GM13977 (cell line): ENCODE measurements at places on chromosomes 13 and 19.

DNA sequence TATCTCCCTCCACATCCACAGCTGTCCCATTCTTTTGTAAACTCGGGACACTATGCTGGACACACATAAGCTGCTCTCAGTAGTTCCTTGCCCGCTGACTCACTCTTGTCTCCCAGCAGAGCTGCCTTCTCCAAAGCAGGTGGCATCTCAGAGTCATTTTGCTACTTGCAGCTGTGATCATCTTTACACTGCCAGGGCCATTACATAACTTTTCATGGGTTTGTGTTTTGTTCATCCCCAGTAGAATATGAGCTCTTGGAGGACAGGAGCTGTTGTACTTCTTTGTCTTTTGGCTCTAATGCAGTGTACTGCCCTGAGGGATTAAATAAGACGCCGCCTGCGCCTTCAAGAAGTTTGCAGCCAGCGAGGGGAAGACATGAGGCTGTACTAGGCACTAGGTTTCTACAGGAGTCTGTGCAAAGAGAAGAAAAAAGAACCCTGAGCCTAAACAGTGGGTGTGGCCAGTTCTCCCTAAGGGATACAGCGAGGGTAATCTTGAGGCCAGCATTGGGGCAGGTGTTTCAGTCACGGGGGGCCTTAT, 40.8 kb upstream of the GPR183 start:
- DNase-seq: no peak

DNA sequence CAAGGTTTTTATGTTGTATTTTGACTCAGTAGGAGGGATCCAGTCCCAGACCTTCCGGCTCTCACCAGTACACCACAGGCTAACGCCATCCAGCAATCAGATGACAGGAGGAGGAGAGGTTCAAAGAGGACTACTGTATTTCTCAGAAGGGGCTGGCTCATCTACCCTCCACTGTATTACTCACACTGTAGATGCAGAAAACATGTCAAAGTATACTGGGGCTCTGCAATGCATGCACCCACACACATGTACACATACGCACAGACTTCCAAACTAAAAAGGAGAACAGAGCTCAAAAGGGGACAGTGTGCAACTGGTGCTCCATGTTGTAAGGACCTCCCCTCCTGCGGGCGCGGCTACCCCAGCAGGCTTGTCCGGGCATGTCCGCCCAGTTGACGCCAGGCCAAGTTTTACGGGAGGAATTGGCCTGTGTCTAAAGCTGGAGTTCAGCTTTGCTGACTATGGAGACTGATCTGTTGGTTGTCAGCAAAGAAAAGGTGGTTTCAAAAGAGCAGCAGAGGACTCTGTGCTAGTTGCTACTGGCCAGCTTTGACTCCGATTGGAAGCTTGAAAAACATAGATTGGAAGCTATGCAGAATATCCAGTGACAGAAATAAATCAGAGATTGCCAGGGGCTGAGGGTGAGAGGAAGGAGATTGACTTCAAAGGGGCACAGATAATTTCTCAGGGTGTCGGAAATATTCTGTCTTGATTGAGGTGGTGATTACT, 314.2 kb downstream of the DLEU7 start:
- DNase-seq: no peak

GRCh38 chr19:10388957-10389356, 8.6 kb upstream of the TYK2 start:
- DNase-seq: peak; percentile 61

GRCh38 chr19:28292822-28293500, 920.0 kb downstream of the UQCRFS1 start:
- DNase-seq: no peak

GRCh38 chr13:112956571-112957294, 12.3 kb upstream of the MCF2L start:
- DNase-seq: no peak

GRCh38 chr13:78638216-78638615, 20.7 kb downstream of the OBI1 start:
- peak; percentile 50 for DNase-seq

- no peak for DNase-seq
Observed at GRCh38 chr13:98503175-98504028, 73.5 kb downstream of the STK24 start.

DNA sequence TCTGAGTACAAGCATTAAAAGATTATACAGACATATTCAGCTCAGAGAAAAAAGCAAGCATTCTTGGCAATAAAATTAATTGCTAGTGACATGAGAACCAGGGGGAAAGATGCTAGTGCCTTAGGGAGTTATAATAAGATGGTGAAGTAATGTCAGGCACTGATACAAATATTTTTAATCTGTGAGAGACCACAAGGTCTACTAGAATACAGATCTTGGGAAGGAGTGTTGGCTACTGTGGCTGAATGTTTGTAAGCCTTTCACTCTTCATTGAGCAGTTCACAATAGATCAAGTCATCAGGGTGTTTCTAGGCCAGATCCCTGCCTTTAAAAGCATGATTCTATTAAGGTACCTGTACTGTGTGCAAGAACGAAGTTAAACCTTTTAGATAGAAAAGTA, 16.4 kb downstream of the FREM2 start:
- DNase-seq: no peak

DNA sequence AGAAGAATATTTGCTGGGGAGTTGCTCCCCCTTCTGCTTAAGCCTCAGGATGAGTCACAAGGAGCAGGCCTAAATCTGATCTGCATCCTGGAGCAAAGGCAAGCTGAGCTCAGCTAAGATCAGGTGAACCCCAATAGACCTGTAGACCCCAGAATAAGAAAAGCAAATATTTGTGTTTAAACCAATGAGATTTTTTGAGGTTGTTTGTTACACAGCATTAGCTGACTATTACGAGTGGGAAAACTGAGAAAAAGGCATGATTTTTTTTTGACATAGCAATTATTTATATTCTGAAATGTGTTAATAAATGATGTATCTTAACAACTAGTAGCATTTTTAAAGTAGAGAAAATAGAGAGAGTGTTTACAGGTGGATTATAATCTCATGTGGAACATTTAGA, 45.1 kb downstream of the ADGRE3 start:
- DNase-seq: no peak

DNA sequence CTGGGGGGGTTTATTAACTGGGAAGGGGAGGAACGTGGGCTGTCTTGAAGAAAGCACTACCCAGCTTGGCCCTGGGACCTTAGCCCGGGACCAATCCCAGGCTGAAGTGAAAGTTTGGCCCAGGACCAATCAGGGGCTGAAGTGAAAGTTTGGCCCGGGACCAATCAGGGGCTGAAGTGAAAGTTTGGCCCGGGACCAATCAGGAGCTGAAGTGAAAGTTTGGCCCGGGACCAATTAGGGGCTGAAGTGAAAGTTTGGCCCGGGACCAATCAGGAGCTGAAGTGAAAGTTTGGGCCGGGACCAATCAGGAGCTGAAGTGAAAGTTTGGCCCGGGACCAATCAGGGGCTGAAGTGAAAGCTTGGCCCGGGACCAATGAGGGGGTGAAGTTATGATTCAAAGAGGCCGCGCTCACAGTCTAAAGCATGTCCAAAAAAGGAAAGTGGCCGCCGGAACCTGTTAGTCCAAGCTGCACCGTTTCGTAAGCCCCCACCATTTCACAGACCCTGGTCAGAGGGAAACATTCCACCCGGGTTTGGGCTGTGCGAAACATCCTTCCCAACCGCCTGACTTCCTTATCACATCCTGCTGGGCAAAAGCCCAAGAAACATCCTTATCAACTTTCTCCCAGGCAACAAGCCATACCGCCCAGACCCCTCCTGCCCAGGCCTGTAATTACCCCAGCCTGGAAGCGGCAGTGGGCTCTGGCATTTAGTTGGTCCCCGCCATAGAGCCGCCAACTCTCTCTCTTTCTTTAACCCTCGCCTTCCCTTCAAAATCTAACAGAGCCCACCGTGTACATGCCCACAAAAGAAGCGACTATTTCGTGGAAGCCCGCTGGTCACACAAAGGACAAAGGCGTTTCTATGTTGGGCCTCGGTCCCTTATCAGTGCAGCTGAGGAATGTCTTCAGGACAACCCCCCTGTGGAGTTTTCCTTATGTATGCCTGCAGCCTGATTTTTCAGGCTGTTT, 1.1 kb downstream of the ZNF850 start:
- peak; percentile 69 for DNase-seq

DNA sequence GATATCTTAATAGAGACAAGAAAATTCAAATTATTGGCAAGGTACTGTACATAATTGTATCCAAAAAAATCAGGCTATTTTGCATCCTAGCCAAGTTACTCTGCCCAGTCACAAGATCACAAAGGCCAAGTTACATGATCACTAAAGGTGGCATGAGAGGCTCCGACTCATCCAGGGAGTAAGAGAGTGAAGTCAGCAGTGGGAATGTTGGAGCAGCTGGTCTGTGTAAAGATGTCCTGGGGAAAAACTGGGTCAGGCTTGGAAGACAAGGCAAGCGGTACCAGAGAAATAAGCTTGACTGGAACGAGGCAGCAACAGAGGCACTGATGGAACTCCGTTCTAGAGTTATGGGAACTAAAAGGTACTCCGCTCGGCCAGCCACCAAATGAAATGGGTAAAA, 50.2 kb upstream of the PSG2 start:
- no peak for DNase-seq

GRCh38 chr19:281992-282391, 9.2 kb downstream of the PLPP2 start:
- no peak for DNase-seq

GRCh38 chr13:98782654-98783053, 30.2 kb upstream of the SLC15A1 start:
- DNase-seq: no peak

GRCh38 chr13:30364876-30365275, 57.4 kb upstream of the UBE2L5 start:
- DNase-seq: no peak

DNA sequence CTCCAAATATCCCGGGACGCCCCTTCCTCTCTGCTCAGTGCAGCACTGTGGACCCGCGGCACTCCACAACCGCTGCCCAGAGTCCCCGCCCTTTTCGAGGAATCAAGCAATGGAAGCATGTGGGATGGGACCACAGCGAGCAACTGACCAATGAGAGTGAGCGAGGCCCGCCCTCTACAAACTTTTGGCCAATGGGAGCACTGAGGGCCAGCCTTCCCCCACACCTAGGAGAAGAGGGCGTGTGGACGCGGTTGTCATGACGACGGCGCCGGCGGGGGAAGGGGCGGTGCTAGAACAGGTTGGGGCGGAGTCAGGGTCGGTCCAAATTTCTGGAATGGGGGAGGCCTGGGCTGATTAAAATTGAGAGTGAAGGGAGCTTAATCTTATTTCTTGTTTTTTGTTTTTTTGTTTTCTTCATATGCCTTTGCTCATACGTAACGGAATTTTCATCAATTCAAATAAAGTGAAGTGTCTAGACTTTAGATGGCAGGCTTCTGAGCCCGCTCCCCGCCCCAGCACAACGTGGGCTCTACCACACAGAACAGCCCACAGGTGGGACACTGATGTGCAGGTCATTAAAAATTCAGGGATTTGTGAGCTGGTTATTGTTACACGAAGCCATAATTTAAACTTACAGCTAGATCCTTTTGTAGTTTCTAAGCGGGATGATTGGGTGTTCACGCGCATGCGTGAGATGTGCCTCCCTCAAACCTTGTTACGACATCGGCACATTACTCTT, at the start of gene DNAAF3:
DNAAF3 (minus strand) TSS at position 84 of the 739 bp plus-strand sequence. CDS start 200 bp downstream, outside the sequence.
- DNase-seq: peak; percentile 99

GRCh38 chr19:1270213-1270853, 1.2 kb downstream of the CIRBP start:
- DNase-seq: no peak

DNA sequence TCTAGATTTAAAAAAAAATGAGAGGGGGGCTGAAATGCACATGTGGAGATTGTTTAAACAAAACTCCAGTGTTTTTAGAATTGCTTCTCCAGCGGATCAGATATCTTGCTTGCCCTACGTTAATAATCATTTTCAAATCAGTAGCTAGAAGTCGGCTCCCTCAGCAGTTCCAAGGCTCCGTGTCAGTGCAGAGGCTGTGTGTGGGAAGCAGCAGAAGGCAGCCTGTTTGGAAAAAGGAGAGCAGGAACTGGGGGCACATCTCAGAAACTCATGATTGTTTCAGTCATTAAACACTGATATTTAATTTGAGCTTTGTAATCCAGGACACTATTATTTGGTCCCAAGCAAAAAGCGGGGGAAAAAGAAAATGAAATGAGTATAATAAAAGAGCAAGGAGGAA, 50.9 kb downstream of the SOX21 start:
- DNase-seq: no peak

DNA sequence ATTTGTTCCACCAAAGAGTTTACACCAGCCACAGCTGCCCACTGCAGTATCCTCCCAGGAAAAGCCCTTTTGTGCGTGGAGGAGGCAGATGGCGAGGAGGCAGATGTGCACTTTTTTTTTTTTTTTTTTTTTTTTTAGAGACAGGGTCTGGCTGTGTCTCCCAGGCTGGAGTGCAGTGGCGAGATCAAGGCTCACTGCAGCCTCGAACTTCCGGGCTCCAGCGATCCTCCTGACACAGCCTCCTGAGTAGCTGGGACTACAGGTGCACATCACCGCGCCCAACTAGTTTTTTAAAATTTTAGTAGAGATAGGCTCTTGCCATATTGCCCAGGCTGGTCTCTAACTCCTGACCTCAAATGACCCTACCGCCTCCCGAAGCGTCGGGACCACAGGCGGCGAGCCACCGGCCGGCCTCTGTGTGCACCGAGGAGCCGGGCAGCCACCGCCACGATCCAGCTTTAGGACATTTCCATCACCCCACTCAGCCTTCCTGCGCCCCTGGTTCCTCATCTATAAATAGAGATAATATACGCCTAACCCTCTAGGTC, 563 bp upstream of the PDCD5 start:
- no peak for DNase-seq

- DNase-seq: no peak
Observed at GRCh38 chr13:41361491-41361890, 50.4 kb downstream of the NAA16 start.

GRCh38 chr19:1860042-1860775, 3.2 kb downstream of the KLF16 start:
- no peak for DNase-seq

DNA sequence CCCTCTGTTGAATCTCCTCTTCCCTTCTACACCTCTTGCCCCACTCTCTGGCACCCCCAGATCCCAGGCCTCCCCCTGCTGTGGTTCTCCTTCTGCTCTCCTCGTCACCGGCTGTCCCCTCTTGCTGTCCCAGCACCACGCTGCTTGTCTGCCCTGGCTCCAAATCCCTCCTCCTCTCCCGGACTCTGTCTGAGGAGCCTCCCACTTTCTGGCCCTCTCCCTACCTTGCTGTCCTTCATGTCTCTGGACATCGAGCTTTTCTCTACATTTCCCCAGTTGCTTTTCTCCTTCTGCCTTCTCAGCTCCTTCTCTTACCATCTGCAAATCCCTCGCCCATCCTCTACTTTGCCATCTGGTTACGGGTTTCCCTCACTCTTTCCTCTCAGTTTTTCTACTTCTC, 1.2 kb downstream of the ZNF347 start:
- DNase-seq: no peak

- DNase-seq: no peak
Observed at GRCh38 chr13:41791056-41791455, 169.9 kb downstream of the VWA8 start.
